ENCODE measurements at places on chromosomes 3 and 15.

DNA sequence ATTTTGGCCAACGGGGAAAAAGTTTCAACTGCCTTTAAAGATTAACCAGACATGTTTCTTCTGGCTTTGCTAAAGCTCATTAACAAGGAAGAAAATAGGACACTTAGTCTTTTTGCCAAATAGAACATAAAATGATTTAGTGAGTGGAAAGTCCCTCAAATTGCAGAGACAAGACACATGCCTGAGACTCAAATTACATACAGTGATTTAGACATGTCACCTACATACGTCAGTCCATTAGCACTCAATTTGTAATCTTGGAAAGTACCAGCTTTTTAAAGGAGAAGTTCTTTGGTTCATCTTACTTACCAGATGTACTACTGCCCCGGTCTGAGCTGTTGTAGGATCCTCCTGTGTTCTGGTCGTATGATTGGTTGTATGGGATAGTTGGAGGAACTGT is 1134.2 kb downstream of the ROBO1 start:
- DNase-seq: peak; percentile 29

- no peak for DNase-seq
Observed at GRCh38 chr3:55445551-55445950, 41.6 kb downstream of the WNT5A start.

- DNase-seq: no peak
Observed at GRCh38 chr3:167151636-167152035, 228.5 kb downstream of the ZBBX start.

DNA sequence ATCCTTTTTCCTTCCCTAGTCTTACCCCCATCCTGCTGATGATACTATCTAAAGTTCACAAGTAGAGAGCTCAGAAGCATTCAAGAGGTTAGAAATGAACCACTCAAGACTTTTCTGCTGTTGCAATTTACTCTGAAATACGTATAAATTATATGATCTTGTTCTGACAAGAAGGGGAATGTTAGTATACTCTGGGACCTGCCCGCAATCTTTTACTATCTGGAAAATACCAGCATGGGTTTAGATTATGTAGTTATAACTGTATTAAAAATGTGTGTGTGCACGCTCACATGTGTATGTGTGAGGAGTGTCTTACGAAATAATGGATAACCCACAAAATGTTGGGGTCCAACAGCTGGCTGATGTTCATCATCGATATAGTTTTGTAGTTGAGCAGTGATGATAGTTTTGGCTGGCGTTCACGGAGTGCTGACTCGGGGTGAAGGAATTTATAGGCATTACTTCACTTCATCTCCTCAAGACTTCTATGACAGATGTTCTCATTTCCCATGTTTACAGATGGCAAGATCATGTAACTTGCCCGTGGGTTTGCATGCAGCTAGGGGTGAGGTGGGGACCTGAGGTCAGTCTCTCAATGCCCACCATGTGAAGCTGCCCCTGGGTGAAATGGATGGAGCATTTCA is 297.5 kb upstream of the LYSMD4 start:
- no peak for DNase-seq

DNA sequence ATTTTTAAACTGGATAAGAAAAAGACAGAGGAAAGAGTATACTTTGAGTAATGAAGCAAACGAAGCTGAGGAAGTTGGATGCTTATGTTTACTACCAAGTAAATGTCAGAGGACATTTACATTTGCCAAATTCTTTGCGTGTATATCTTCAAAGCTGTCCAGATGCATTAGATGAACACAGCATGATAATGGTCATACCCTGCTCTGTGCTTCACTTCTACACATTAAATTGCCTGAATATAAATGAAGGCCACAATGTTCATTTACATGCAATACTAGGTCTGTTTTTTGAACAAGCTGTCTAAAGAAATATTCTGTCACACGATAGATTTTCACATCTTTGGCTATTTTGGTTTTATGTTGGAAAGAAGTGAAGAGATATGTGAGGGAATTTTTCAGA is 405.8 kb upstream of the ADAMTS9 start:
- no peak for DNase-seq

DNA sequence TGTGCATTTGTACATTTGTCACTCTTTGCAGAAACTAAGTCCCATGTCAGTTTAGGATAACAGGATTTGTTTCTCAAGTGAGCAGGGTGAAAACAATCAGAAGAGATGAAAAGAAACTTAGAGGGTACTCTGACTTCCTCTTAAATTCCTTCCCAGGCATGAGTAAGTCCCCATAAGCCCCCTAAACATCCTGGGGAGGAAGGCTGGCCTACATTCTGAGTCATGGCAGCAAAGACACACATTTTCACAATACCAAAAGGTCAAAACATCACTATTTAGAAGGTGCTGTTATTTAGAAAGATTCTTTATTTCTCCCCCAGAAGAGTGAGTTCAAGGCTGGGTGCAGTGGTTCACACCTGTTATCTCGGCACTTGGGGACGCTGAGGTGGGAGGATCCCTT is 7.6 kb upstream of the FOXP1 start:
- DNase-seq: no peak

DNA sequence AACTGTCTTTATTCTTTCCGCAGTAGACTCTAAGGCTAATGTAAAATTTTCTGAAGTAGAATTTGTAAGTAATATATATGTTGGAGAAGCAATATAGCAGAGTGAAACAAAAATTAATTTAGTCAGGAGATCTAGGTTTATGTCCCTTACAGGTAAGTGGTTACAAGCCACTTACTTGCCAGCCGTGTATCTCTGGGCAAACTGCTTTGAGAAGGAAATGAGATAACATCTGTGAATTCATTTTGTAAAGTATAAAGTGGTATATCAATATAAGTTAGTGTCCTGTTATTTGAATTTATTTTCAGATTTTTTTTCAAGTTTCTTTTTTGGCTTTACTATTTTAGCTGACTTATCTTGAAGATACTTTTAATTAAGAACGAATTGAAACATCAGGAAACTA is 5.5 kb downstream of the DAZL start:
- no peak for DNase-seq

GRCh38 chr3:155815030-155815545 is 9.0 kb upstream of the C3orf33 start:
- no peak for DNase-seq

DNA sequence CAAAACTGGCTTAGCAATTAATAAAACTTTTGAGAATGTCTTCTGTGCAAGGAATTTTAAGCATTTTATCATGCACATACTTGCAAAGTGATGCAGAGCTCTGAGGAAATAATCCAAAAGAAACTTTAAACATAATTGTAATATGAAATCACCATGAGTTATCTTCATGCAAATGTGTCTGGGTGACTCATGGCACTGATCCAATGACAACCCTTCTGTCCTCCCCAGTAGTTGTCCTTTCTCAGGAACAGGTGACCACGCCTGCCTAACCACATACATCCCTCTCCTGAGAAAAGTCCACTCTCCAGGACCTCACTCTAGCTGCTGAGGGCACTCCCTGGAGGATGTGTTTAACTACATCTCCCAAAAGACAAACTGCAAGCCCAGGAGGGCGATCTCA is 530.6 kb upstream of the IL12A start:
- DNase-seq: peak; percentile 81

DNA sequence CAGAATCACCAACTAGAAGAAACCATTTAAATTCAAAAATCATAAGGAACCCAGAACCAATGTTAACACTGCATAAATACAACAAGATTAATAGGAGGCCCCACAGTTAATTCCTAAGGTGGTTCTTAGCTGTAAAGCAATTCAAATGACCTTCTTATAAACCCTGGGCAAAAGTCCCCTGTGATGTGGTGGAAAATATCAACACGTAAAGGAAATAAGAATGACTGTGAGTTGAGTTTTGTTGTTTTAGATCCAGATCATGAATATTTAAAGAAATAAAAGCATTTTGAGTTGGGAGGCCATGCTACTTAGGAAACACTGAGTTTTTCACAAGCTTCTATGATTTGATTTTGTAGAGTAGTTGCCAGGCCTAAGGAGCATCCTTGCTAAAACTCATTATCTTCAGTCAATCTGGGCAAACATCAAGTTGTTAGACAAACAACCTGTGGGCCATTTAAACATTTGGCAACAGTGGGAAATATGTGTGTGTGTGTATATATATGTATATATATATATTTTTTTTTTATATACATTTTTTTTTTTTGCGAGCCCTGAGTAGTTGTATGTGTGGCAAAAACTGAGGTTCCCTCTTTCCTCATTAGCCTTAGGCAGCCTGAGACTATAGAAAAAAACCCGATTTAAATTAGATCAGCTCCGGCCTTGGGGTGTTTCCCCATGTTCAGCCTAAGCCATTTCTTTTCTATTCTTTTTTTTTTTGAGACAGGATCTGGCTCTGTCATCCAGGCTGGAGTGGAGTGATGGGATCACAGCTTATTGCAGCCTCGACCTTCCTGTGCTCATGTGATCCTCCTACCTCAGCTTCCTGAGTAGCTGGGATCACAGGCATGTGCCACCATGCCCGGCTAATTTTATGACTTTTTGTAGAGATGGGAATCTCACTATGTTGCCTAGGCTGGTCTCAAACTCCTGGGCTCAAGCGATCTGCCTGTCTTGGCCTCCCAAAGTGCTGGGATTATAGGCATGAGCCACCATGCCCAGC is 8.0 kb upstream of the PXK start:
- no peak for DNase-seq

- no peak for DNase-seq
Observed at GRCh38 chr15:29623116-29623639, 199.1 kb downstream of the TJP1 start.

Data from trophoblast cell (in vitro differentiated cells and primary cell).